Epithelial cell of umbilical artery (primary cell): ENCODE measurements at places on chromosomes 12 and 14. TPM values are rescaled to one million over a fixed set of nuclear protein-coding genes. Genes with fewer than 3 reads are reported as not detected.

Gene FAM186B
- total RNA-seq, result 0.32 TPM in 1 of 2 replicates, not detected in the other

Gene DNM1L
- 82.8 and 94.8 TPM in 2 replicates for total RNA-seq

Gene TEX52
- not detected in 2 replicates for total RNA-seq

Gene TAS2R42
- not detected in 2 replicates for total RNA-seq

Gene DEGS2
- total RNA-seq, result under 0.01 and 0.15 TPM in 2 replicates

Gene KCNA1
- total RNA-seq, result not detected in 2 replicates

Gene MDM1
- 6.8 and 15.8 TPM in 2 replicates for total RNA-seq

Gene HSPA2
- total RNA-seq, result 2.9 and 3.6 TPM in 2 replicates

Gene SLC25A47
- total RNA-seq, result not detected in 2 replicates

Gene BICDL1
- not detected in 2 replicates for total RNA-seq

Gene RBM25
- 24.7 and 31.5 TPM in 2 replicates for total RNA-seq

Gene MIP
- total RNA-seq, result not detected in 2 replicates

Gene TOMM20L
- total RNA-seq, result not detected in 2 replicates

Gene USP44
- 2.6 and 3.0 TPM in 2 replicates for total RNA-seq

Gene RIC8B
- 7.1 and 14.0 TPM in 2 replicates for total RNA-seq

Gene GPR132
- not detected in 2 replicates for total RNA-seq

Gene KERA
- total RNA-seq, result not detected in 2 replicates

Gene JPH4
- total RNA-seq, result not detected in 2 replicates

Gene CPSF6
- 19.5 and 22.0 TPM in 2 replicates for total RNA-seq

Gene DDX54
- total RNA-seq, result 30.5 and 32.2 TPM in 2 replicates

Gene TROAP
- total RNA-seq, result 8.1 and 9.1 TPM in 2 replicates

Gene NPAS3
- total RNA-seq, result 0.15 and 0.32 TPM in 2 replicates

Gene SCARB1
- total RNA-seq, result 25.4 and 26.0 TPM in 2 replicates

Gene NINJ2
- total RNA-seq, result 0.65 TPM in 1 of 2 replicates, not detected in the other

Gene GZMH
- not detected in 2 replicates for total RNA-seq

Gene DIO3
- not detected in 2 replicates for total RNA-seq

Gene CNTN1
- 0.30 and 0.32 TPM in 2 replicates for total RNA-seq

Gene KRT73
- not detected in 2 replicates for total RNA-seq

Gene PAX9
- total RNA-seq, result not detected in 2 replicates

Gene SLCO1B1
- total RNA-seq, result not detected in 2 replicates

Gene SRRM4
- not detected in 2 replicates for total RNA-seq

Gene ENDOU
- not detected in 2 replicates for total RNA-seq

Gene GUCY2C
- total RNA-seq, result not detected in 2 replicates

Gene TSPAN19
- not detected in 2 replicates for total RNA-seq

Gene COCH
- 0.61 and 0.65 TPM in 2 replicates for total RNA-seq

Gene TAS2R9
- total RNA-seq, result 0.32 TPM in 1 of 2 replicates, not detected in the other

Gene KRT2
- not detected in 2 replicates for total RNA-seq

Gene BCDIN3D
- total RNA-seq, result 2.6 and 3.2 TPM in 2 replicates

Gene DLST
- total RNA-seq, result 48.1 and 60.3 TPM in 2 replicates

Gene MGP
- 42.1 and 237 TPM in 2 replicates for total RNA-seq

Gene CFAP73
- total RNA-seq, result not detected in 2 replicates

Gene GSC
- total RNA-seq, result not detected in 2 replicates

Gene ACVR1B
- 13.3 and 16.4 TPM in 2 replicates for total RNA-seq

Gene FAM181A
- total RNA-seq, result not detected in 2 replicates

Gene SERPINA10
- not detected in 2 replicates for total RNA-seq

Gene PPM1A
- 13.3 and 16.3 TPM in 2 replicates for total RNA-seq

Gene GPHB5
- total RNA-seq, result not detected in 2 replicates

Gene RTN1
- 0.61 and 0.65 TPM in 2 replicates for total RNA-seq

Gene LRP10
- 37.5 and 40.0 TPM in 2 replicates for total RNA-seq

Gene C3AR1
- total RNA-seq, result under 0.01 and 0.15 TPM in 2 replicates

Gene C12orf56
- under 0.01 and 0.15 TPM in 2 replicates for total RNA-seq

Gene IL22
- not detected in 2 replicates for total RNA-seq

Gene PZP
- 0.30 and 0.97 TPM in 2 replicates for total RNA-seq

Gene INSM2
- total RNA-seq, result not detected in 2 replicates

Gene GLIPR1
- total RNA-seq, result 20.8 and 36.9 TPM in 2 replicates
